Dermis microvascular lymphatic vessel endothelial cell (primary cell): ENCODE measurements at places on chromosomes 3 and 15.

- DNase-seq: no peak
Measured at GRCh38 chr3:15092686-15093085, 6.3 kb downstream of the RBSN start.

DNA sequence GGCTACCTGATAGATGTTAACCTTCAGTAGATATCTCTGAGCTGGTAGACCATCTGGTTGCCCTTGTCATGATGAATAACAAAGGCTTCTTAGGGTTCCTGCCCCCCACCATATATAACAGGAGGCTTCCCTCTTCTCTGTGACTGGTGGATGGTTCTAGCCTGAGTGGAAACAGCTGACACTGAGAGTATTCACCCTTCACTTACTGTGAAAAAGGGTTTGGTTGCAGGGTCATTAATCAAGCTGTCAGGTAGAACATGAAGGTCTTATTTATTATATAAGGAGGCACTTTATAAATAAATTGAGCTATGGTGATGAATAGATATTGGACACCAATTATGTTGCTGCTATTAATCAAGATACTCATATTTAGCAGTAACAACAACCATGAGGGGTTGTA is 58.6 kb downstream of the CACNA2D3 start:
- DNase-seq: no peak

DNA sequence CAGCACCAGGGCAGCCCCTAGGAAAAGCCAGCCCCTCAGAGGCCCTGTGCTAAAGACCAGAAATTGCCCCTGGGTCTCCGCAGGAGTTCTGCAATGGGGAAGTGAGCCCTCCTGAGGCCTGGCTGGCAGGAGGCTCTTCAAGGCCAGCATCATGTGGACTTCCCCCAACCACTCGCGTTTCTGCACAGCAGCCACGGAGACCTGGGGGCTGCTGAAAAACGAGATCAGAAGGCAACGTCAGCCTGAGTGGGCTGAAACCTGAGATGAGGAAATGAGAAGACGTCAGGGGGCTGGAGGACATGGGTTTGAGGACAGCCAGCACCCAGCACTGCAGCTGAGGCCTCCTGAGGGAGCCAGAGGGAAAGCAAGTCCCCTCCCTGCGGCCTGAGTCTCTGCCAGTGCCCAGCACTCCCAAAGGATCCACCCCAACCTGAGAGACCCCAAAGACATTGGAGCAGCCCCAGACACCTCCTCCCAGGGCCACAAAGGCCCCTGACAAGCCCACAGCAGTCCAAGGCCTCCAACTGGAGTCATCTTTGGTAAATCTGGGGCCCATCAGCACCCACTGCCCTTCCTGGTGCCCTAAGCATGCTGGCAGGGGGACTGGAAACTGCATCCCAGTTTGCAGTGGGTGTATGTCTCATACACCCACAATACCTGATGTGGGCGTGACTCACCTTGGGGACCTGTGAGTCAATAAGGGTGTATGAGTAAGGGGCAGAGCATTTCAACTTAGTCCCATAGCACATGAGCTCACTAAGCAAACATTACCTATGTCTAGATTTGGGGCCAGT is 29.2 kb upstream of the CYP11A1 start:
- DNase-seq: no peak

GRCh38 chr3:124075753-124076152 is 83.8 kb upstream of the ROPN1 start:
- DNase-seq: no peak

GRCh38 chr3:33773637-33774036 is 24.8 kb upstream of the PDCD6IP start:
- DNase-seq: no peak

DNA sequence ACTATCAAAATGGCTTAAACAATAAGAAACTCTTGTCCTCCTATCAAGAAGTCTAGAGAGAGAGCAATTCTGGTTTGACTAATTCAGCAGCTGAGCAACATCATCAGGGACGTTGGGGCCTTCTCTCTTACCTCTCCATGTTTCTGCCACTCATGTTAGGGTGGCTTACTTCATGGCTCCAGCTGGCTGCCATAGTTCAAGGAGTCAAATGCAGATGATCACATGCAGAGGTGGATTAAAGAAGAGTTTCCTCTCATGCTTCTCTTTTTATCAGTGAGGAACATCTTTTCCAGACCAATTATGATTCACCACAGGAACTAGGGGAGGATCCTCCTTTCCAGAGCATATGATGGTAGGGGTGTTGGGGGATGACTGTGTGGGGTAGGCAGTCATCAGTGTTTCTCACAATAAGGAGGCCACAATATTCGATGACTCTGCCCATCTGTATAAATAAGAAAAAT is 45.5 kb downstream of the NEK11 start:
- peak; percentile 45 for DNase-seq

- DNase-seq: no peak
Measured at GRCh38 chr3:94115482-94115881, 52.6 kb downstream of the NSUN3 start.

DNA sequence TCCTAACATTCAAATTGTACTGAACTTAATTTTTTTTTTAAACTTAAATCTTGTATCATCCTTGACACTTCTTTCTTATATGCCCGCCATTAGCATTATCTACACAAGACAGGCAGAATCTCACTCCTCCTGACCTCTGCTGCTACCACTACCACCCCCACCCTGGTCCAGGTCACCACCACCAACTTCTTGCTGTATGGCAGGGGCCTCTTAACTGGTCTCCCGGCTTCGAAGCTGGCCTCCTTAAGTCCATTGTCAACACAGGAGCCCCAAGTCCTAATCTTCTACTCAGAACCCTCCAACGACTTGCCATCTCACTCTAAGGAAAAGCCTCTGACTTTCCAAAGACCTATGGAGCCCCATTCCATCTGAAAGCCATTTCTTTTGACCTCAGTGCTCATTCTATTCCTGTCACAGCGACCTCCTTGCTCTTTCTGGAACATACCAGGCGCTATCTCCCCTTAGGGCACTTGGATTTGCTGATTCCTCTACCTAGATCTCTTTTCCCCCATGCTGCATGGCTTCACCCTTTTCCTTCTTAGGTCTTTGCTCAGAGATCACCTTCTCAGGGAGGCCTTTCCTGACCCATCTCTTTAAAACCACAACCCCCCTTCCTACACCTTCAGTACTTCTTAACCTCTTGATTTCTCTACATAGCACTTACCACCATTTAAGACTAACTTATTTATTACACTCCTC is 2.6 kb downstream of the PRC1 start:
- DNase-seq: no peak

GRCh38 chr15:35606450-35606779 is 60.5 kb upstream of the DPH6 start:
- DNase-seq: no peak

DNA sequence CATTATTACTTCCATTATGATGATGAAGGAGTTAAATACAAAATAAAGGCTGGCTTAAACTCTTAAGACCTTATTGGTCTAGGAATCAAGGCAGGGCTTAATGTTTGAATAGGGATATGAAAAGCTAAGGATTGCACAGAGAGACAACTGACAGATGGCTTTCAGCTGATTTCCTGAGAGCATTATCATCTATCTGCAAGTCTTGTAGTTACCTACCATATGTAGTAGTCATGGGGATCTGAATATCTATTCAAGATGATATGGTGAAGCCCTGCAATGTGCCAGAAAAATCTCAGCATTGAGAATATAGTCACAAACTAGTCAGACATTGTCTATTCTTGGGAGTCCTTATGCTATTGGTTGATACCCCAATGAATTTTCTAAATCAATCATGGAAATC is 47.5 kb upstream of the CHMP2B start:
- no peak for DNase-seq

GRCh38 chr15:86917361-86917671 is 837.6 kb downstream of the AGBL1 start:
- DNase-seq: no peak

DNA sequence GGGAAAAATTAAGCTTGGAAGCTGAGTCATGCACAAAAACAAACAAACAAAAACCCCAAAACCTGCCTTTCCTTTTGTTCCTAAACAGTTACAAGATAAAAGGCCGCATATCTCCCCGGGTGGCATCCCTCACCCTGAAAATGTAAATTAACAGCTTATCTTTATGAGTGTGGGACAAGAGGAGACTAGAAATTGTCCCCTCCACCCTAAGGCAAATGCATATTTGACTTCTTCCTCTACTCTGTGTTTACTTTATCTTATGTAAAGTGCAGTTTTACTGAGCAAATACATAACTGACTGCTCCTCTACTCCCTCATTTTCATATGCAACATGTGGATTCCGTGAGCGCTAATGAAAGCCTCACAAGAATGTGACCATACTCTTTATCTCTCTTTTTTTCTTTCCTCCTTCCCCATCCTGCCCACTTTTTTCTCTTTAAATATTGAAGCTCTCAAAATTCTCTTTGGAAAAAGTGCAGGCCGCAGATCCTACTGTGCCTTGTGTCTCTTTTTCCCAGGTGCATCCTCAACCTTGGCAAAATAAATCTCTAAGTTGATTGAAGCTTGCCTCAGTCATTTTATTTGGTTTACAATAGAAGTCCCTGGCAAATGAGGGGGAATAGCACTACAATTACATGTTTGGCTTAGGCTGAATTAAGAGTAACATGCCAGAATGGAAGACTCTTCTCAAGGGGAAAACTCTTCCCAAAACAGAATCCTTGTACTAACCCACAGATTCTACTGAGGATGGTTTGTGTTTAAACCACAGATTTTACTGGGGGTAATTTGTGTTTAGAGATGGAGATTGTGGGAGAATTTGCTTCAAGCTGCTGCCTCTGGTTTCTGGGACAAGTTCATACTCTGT is 72.7 kb upstream of the WDR72 start:
- DNase-seq: no peak

- DNase-seq: no peak
Measured at GRCh38 chr3:9430733-9431132, 33.3 kb downstream of the SETD5 start.

GRCh38 chr3:146598535-146598934 is 6.6 kb downstream of the PLSCR5 start:
- no peak for DNase-seq

DNA sequence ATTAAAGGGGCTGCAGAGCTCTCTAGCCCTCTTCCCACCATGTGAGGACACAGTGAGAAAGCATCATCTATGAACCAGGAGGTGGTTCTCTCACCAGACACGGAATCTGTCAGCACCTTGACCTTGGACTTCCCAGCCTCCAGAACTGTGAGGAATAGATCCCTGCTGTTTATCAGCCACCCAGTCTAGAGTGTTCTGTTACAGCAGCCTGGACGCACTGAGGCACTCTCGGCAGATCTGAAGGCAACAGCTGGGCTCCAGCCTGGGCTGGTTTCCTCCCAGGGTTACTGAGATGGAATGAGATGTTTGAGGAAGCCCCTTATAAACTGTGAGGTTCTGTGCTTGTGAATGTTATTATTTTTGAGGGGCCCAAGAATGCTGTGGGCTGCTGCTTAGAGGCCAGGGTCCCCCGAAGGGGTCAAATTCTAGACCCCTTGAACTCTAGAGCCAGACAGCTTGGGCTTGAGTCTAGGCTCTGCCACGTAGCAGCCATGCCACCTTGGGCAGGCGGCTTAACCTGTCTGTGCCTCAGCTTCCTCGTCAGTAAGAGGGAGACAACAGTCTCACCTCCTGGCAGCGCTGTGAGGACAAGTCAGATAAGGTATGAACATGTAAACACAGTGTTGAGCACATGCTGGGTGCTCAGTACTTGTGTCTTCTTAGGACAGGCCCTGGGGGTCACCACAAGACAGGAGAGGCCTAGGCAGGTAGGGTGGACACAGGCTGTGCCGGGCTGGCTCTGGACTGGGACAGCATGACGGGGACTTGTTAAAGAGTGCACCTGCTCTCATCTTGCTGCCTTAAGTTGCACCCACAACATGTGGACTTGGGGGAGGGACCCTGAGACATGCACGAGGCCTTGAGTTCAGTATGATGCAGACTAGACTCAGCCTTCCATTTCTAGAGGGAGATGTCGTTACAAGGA is 49.2 kb downstream of the MGLL start:
- no peak for DNase-seq

GRCh38 chr3:66092175-66092995 is 53.7 kb upstream of the MAGI1 start:
- no peak for DNase-seq

- DNase-seq: peak; percentile 21
Measured at GRCh38 chr3:193190146-193190786, 50.8 kb upstream of the PLAAT1 start.

GRCh38 chr3:123314359-123315270 is 112.9 kb downstream of the SEC22A start:
- no peak for DNase-seq

- no peak for DNase-seq
Measured at GRCh38 chr3:64203216-64203615, 22.1 kb downstream of the PRICKLE2 start.

GRCh38 chr3:147945968-147946519 is 536.9 kb downstream of the ZIC1 start:
- peak; percentile 19 for DNase-seq

DNA sequence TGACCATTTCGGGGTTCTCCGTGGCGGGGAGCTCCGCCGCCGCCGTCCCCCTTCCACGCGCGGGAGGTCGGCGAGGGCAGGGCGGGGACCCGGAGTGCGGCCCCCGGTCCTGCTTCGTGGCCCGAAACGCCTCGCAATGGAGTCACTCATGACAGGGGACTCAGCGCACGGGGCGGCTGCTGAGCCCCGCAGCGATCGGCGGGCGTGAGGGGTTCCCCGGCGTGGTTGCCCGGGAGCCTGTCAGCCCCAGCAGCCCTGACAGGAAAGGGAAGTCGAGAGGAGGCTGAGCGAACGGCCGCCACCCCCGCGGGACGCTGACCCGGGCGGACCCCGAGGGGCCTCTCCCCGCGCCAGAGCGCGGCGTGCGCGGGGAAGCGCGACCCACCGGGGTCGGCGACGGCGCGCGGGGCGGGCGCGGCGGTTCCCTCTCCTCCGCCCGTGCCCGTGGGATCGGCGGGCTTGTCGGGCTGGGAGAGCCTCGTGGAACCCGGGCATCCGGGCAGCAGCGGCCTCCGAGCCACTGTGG is 564 bp upstream of the PIGZ start:
- peak; percentile 38 for DNase-seq

DNA sequence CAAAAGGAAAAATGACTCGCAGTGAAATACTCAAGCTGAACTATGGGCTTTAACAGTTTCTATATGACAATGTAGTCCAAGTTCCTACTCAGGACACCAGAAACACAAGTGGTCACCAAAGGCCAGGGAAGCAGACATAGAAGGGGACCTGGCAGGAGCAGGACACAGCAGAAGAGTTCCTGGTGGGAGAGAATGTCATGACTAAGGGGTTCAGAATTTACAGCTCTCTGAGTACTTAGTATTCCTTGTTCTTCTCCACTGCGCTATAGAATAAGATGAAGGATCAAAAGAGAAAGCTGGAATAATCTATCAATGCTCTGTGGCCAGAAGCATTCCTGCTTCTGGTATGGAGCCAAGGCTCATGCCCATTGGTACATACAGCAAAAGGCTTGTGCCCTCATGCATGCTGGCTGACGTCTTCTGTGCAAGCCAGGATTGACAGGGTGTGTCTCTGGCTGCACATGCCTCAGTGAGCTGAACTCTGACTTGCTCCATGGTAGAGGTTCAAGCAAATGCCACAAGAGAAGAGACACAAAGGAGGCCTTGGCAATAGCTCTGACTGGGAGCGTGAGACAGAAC is 128.7 kb upstream of the SLC2A2 start:
- no peak for DNase-seq

GRCh38 chr15:53581513-53581912 is 177.9 kb downstream of the WDR72 start:
- DNase-seq: no peak

GRCh38 chr3:171986757-171987518 is 52.4 kb upstream of the FNDC3B start:
- no peak for DNase-seq

GRCh38 chr3:66280304-66280703 is 59.5 kb downstream of the SLC25A26 start:
- DNase-seq: no peak
